ENCODE measurements at places on chromosomes 7 and 10.

DNA sequence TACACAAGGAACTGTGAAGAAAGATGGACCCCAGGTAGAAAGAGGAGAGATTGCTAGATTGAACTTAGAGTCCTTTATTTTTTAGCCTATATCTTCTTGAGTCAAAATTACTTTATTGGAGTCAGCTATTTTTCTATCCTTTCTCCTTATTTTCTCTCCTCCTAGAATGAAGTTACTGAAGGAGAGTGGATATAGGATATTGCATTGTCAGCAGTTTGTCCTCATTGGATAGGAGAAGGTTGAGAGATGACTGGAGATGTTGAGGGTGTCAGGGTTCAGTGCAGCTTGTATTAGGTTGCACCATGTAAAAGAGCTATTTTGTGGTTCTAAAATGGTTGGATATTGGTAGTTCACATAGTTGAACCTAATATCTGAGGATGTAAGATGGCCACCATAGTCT is 5.5 kb downstream of the LRMDA start:
- no peak for DNase-seq

- no peak for DNase-seq
These were observed 264.4 kb downstream of the TNS3 start for GRCh38 chr7:47317487-47317886.

- DNase-seq = no peak
These were observed 73.1 kb downstream of the EEPD1 start for GRCh38 chr7:36226151-36226550.

- no peak for DNase-seq
These were observed 649.1 kb downstream of the TNS3 start for GRCh38 chr7:46932676-46933424.

DNA sequence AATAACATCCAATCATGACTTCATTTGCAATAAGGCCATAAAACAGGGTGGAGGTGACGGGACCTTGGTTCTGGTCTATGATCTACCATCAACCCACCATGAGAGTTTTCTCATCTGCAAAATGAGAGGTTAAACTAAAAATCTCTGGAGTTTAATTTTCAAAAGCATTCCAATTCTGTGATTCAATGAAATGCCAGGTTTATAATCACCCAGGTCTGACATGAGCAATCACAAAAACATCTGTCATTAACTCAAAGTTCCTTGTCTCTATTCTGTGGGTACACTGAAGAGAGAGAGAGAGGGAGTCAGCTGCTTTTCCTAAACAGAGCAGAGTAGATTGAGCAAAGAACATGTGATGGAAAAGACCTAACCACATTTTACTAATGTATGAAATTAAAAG is 75.4 kb downstream of the NUDCD3 start:
- no peak for DNase-seq

All from activated T-cell treated with anti-CD3 and anti-CD28 coated beads, Interleukin-2, amount 50 U/mL, for 4 hours (primary cell).